ENCODE measurements at places on chromosomes 4 and X. TPM values are rescaled to one million over a fixed set of nuclear protein-coding genes. Genes with fewer than 3 reads are reported as not detected.

DNA sequence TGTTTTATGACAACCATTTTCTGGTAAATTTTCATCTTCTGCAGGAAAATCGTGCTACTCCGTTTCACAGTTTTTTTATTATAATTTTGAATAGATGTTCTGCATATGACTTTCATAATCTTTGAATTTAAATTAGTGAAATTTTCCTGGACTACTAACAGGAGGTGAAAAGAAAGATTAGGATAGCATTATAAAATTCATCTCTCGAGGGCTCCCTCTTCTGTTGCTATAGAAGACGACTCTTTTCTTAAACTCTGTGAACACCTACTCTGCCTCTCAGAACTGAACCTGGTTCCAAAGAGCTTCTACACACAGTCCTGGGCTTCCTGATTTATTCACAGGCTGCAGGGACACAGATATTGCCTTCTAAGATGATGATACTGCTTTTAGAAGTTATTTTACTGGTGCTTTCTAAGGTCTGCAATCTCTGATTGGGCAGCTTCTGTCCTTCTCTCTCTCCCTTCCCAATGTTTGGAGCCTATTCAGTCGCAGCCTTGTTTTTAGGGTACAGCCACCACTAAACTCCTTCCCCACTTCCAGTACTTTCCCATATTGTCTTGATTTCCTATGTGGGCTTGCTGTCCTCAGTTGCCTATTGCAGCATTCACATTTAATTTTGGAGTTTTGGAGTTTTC is 10.1 kb upstream of the SAP30 start:
- no peak for DNase-seq

- peak; percentile 15 for DNase-seq
Measured at GRCh38 chr4:153257151-153257620, 52.9 kb downstream of the TRIM2 start.

GRCh38 chr4:7646384-7647061 is 211.8 kb upstream of the PSAPL1 start:
- DNase-seq, result no peak

DNA sequence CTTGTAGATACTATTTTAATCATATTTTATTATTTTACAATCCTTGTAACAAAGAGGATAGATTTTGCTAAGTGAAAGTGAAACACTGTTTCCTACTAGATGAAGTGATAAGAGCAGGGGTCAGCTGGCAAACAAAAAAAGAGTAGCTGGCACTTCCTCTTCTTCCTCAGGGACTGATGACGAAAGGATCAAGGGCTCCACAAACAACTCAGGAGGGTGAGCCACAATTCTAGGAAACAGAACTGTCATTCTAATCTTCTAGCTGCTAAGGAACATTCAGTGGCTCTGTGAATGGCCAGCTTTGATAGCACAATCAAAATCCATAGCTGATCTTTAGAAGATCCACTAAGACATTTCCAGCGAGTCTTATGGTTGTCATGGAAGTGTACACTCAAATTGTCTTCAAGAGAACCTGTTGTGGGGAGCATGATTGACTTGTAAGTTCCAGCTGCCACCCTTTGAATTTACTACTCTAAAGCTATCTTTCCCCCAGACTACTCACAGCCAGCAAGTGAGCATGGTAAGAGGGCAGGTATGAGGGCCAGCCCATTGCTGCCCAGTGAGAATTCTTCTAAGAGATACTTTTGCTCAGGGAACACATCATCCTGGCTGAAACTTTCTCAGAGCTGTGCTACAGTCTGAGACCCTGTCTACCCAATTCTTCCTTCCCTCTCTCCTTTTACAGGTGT is 275.7 kb upstream of the RASGEF1B start:
- no peak for DNase-seq

DNA sequence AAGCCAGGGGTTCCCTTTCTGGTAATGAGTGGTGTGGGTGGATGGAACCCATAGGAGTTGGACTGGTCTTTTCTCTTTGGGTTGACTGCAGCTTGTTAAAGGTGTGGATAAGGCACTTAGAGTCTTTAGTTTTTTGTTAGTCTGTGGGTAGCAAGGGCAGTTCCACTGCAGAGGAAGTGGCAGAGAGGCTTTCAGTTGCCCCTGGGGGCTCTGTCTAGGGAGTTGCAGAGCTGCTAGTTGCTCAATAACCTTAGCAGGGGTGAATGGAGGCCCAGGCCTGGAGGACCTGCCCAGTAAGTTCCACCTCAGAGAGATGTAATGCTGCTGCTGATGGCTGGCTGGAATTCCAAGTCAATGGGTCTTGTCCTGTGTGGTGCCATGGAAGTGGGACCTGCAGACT is 282.6 kb upstream of the NDST4 start:
- no peak for DNase-seq

GRCh38 chrX:118579417-118579816 is 83.8 kb downstream of the DOCK11 start:
- DNase-seq, result no peak

- DNase-seq, result no peak
Measured at GRCh38 chrX:38036466-38036865, 30.1 kb downstream of the SYTL5 start.

GRCh38 chrX:53798281-53798680 is 111.8 kb upstream of the HUWE1 start:
- no peak for DNase-seq

- DNase-seq, result no peak
Measured at GRCh38 chrX:27751976-27752375, 55.8 kb upstream of the MAGEB10 start.

DNA sequence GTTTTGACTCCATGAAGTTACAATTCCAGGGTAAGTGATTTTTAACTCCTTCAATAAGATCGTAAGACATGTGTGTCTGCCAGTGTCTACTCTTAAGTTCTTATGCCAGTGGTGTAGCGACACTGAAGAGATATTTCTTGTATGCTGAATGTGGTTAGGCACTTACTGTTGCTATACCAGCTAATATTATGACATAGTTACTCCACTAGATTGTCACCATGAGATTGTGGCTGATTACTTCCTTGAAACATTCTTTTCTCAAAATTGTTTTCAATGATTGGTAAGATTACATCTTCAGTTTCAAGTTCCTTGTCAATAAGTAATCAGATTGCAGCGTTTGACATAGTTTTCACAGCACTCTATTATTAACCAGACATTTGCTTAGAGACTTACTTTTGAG is 60.6 kb upstream of the PAGE5 start:
- DNase-seq, result no peak

GRCh38 chr4:107094332-107094731 is 58.2 kb upstream of the DKK2 start:
- DNase-seq, result no peak

PCDH7 gene
- not detected for total RNA-seq

SLC2A9 gene
- 3.0 TPM for total RNA-seq

ACE2 gene
- total RNA-seq, result not detected

GAGE12F gene
- 0.42 TPM for total RNA-seq

Measured in activated T-cell treated with anti-CD3 and anti-CD28 coated beads, Interleukin-2, amount 50 U/mL, for 4 hours (primary cell).